ENCODE measurements at places on chromosomes 12 and 14. TPM values are rescaled to one million over a fixed set of nuclear protein-coding genes. Genes with fewer than 3 reads are reported as not detected.

ACVRL1 gene
- total RNA-seq = not detected

RPL10L gene
- total RNA-seq = not detected

LLPH gene
- 22.8 TPM for total RNA-seq

DNA sequence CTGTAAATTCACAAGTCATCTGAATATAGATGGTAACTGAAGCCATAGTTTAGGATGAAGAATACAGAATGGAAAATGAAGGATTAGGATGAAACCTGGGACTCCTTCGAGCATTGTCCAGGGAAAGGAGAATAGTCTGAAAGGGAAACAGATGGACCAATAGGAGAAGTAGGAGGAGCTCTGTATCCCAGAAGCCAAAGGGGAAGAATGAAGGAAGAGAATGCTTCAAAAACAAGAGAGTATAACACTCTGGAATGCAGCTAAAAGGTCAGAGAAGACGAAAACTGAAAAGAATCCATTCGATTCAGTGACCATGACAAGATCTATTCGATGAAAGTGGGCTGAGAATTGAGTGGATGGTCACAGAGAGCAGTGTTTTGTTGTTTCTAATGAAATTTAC, 1.0 kb downstream of the GMFB start:
- no peak for DNase-seq

DNA sequence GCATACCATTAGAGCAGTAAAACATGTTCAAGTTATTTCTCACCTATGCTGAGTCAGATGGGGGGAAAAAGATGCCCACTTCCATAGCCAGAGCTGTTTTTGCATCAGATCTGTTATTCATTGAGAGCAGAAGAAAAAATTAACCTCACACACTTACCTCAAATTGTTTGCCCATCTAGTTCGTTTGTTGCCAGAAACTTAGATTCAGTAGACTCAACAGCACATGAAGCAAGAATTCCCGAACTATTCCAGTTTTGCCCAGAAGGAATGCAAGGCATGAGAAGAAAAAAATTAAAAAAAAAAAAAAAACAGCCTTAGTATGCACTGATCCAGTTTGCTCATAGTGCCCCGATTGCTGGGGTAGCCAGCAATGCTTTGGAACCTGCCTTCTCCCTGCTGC, 12.4 kb upstream of the DPF3 start:
- DNase-seq = no peak

DNA sequence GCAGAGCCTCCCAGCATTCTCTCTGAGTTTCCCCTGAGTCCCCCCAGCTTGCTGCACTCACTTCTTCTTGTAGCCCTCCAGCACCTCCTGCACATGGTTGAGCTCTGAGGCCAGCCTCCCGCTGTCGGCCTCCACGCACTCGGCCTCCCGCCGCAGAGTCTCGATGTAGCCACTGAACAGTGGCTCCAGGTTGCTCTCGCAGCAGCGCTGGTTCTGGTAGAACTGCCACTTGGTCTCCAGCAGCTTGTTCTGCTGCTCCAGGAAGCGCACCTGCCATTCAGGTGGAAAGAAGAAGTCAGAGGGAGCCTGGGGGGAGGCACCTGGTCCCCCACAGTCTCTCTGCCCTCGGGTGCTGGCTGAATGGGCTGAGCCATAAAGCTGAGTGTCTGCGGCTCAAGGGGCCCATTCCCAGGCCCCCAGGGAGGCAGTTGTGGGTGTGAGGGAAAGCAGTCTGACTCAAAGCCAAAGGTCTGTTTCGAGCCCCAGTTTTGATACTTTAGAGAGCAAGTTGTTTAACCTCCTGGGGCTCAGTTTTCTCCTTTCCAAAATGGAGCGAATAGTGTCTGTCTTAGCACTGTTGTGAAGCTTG, 2.3 kb downstream of the KRT85 start:
- no peak for DNase-seq

GRCh38 chr12:50057000-50057841, at the start of gene ASIC1:
TSS of gene ASIC1 (plus strand) at chr12:50057596. CDS start at chr12:50058767, 1,171 bp downstream.
- DNase-seq = peak; percentile 47

GRCh38 chr14:22668863-22669262, 24.7 kb upstream of the OR6J1 start:
- no peak for DNase-seq

- DNase-seq = no peak
Observed at GRCh38 chr12:93059925-93060665, 131.0 kb upstream of the EEA1 start.

Measured in mesothelial cell of epicardium (in vitro differentiated cells).